ENCODE measurements at places on chromosomes 16 and 17.
A peak's percentile ranks its signal among the peaks of the same experiment; 100 is the strongest.

GRCh38 chr17:1605681-1606351 lies 22.8 kb downstream of the SLC43A2 start:
- no peak for DNase-seq

DNA sequence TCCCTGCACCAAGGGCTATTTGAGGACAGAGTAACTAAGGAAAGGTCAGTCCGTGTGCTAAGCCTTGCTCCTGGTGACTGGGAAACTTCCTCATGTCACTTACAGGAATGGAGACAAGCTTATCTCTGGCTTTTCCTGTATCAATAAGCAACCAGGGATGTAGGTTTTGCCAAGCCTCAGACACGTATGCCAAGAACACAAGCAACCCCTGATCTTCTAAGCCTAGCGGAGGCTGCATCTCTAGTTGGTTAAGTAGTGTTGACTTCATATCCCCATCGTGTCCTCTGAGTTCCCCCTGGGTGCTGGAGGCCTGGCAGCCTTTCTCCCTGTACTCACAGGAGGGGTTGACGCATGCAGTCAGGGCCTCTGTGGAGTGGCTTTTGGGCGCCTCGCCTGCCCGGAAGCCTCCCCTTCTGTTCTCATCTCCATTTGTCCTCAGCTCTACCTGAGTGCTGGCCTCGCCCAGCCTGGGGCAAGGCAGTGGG lies 1.4 kb upstream of the C1QTNF1 start:
- DNase-seq, result no peak

DNA sequence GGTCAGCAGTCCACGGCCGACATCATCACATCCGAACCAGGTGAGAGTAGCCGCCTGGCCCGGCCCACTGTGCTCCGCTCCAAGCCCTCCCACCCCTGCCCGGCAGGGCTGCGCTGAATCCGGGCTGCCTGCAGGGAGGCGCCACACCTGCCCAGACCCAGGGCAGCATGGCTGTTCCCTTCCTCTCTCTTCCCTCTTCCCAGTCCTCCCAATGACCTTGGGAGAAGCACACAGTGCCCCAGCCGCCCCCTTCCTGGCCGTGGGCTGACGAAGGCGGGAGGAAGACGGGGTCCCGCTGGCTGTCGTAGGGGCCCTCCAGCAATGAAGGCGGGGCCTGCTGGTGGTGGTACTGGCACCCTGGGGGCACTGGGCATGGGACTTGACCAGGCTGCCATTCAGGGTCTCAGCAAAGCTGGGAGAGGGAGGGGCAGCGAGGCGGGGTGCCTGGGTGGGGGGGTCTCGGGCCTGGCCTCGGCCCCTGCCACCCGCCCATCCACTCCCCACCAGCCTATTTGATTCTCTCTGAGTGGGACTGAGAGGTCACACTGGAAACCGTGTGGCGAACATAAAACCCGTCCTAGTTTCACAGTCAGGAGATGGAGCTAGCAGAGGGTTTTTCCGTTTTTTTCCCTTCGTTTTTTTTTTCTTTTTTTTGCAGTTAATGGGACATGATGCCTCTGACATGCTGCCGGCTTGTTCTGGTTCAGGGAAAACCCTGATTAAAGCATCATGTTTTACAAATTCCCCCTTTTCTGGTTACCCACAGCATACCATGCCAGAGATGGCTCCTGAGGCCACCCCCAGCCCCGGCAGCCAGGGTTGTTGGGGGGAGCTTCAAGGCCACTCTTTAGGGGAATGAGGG lies 50.6 kb downstream of the BAHCC1 start:
- DNase-seq, result no peak

DNA sequence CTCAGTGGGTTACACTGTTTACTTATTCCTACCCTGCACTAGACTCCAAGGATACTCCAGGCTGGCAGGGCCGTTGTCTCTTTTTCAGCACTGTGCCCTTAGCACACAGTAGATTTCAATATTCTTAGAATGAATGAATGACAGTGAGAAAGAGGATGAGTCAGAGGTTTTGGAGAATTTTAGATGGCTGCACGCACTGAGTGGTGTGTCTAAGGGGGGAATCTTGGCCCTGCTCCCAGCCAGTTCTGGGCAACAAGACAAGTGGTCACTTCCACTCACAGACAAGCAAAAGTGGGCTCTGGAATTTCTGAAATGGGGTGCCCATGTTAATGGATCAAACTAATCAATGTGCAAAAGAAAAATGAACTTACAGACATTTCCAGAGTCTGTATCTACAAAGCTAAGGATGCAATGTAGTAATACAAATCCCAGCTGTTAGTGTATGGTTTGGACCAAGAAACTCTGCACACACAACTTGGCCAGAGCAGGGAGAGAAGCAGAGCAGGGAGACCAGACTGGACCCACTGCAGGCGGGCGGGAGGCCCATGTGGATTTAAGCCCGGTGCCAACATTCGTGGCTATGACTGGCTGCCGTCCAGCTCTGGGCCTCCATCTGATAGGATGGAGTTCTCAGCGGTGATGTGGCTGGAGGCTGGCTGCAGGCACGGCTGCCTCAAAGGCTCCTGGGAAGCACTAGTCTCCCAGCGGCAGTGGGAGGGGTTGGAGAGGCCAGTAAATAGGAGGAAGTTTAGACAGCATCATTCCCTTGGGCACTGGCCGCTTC lies 95.6 kb upstream of the CDYL2 start:
- DNase-seq, result no peak

GRCh38 chr16:31213877-31214707 lies at the start of gene TRIM72:
Gene TRIM72 (plus strand): TSS chr16:31214119. CDS start chr16:31214739, 620 bp downstream.
- DNase-seq, result no peak

GRCh38 chr17:36055921-36056520 lies 8.1 kb upstream of the CCL18 start:
- no peak for DNase-seq

DNA sequence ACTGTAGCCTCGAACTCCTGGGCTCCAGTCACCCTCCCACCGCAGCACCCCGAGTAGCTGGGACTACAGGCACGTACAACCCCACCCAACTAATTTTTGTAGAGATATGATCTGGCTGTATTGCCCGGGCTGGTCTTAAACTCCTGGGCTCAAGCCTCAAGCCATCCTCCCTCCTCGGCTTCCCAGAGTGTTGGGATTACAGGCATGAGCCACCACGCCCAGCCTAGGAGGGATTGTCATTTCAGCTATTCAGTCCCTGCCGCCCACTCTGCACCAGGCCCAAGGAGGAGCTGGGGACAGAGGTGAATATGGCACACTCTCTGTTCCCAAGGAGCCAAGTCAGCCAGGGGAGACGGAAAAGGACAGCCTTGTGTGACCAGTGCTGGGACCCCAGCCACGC lies 256.2 kb downstream of the PARN start:
- DNase-seq, result no peak

- no peak for DNase-seq
Observed at GRCh38 chr16:85667261-85667660, 21.5 kb downstream of the GINS2 start.

- DNase-seq, result no peak
Observed at GRCh38 chr17:36657763-36658490, 56.5 kb downstream of the MRM1 start.

DNA sequence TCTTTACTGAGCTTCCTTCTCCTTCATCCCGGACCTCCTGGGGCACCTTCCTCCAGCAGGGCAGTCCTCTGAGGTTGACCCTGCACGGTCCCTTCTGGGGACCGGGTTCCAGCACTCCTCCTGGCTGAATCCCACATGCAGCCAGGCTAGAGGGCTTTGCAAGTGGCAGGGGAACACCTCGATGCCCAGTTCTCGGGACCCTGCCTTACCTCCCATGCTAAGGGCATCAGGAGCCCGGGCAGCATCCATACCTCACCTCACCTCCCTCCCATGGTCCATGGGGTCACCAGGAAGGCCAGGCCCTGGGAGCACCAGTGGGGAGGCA lies 81.1 kb downstream of the NT5M start:
- no peak for DNase-seq

- DNase-seq, result no peak
Observed at GRCh38 chr17:862582-862981, 80.4 kb downstream of the MRM3 start.

GRCh38 chr17:70049801-70050591 lies 25.0 kb upstream of the KCNJ16 start:
- no peak for DNase-seq

- DNase-seq, result no peak
Observed at GRCh38 chr16:28569021-28569420, 15.3 kb downstream of the SGF29 start.

GRCh38 chr17:19309701-19310100 lies 52.8 kb downstream of the B9D1 start:
- DNase-seq, result no peak

GRCh38 chr17:21210411-21211076 lies 3.4 kb downstream of the TMEM11 start:
- DNase-seq, result no peak

GRCh38 chr16:68338326-68339119 lies 27.7 kb downstream of the PRMT7 start:
- DNase-seq, result no peak

DNA sequence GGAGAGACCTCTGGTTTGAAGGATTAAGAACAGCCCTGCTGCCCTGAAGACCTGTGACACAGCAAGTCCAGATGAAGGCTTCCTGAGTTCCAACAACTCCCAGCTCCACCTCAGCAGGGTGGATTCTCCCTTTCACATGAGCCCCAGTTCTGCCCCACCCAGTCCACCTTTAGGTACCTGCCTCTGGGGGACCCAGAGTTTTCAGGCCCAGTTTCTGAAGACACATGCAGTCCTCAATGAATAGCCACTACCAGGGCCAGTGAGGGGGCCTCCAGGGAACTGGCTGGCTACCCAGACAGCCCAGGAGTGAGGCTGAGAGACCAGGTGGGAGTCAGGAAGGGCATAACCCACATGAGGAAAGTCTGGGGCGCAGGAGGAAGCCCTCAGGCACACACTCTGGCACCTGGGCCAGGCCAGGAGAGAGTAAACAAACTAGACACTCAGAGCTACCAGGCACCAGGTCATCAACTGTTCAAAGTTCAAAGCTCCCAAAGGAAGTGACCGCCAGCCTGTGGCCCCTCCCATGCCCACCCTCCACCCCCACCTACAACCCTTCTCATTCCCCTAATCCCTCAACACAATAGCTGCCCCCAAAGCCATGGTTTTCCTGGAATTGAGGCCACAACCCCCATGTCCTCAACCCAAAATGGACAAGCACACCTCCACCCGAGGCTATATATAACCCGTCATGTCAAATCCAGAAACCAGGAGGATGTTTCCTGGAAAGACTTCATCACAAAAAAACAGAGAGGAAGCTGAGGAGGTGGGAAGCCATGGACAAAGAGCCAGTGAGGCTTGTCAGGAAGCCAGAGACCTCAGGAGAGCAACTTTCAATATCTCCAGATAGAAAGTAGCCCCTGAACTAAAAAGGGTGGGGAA lies 2.1 kb downstream of the MYO18A start:
- no peak for DNase-seq

GRCh38 chr17:73211745-73212144 lies 18.9 kb downstream of the COG1 start:
- no peak for DNase-seq

- DNase-seq, result no peak
Observed at GRCh38 chr17:64345689-64346376, 44.8 kb downstream of the PECAM1 start.

GRCh38 chr17:73586921-73587602 lies 57.2 kb downstream of the SDK2 start:
- DNase-seq, result no peak

DNA sequence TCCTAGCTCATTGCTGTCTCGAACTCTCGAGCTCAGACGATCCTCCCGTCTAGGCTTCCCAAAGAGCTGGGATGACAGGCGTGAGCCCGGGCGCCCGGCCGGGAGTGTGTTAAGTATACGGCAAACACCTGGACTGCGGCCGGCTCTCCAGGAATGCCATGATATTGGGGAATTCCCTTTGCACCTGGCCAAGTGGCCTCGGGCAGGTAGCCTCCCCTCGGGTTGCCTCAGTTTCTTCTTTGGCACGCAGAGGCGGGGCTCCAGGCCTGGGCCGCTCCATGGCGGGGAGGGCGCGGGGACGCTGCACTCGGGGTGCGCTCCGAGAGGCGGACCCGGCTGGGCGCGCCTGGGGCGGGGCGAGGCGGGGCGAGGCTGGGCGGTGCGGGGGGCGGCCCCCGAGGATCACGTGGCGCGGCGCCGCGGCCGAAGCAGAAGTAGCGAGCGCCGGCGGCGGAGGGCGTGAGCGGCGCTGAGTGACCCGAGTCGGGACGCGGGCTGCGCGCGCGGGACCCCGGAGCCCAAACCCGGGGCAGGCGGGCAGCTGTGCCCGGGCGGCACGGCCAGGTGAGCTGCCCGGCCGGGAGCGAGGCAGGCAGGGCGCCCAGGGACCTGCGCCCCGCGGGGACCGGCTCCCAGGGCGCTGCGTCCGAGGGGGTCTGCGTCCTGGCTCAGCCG lies at the start of gene PLCG2:
Gene PLCG2 (plus strand): TSS at position 431 of the 675 bp plus-strand sequence. CDS start 6,699 bp downstream, outside the sequence.
- peak; percentile 30 for DNase-seq

DNA sequence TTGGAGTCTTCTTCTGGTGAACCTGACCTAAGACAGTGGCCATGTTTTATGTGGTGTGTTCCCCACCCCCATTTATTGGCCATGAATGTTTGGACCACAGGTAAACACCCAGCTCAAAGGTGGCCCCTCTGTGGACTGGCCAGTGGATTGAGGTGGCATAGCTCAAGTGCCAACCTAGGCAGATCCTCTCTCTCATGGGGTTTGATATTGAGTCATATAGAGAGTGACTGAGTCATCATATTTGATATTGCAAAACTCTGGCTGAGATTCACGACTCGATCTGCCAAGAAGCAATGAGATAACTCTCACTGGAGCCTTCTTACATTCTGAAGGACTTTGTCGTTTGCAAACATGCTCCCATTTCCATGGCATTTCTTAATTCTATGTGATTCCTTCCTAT lies 10.5 kb upstream of the TEKT3 start:
- DNase-seq, result no peak

- no peak for DNase-seq
Observed at GRCh38 chr16:24349320-24349719, 93.2 kb downstream of the CACNG3 start.

- no peak for DNase-seq
Observed at GRCh38 chr16:23865853-23866252, 30.1 kb downstream of the PRKCB start.

- DNase-seq, result no peak
Observed at GRCh38 chr16:4303973-4304372, 11.9 kb upstream of the GLIS2 start.

DNA sequence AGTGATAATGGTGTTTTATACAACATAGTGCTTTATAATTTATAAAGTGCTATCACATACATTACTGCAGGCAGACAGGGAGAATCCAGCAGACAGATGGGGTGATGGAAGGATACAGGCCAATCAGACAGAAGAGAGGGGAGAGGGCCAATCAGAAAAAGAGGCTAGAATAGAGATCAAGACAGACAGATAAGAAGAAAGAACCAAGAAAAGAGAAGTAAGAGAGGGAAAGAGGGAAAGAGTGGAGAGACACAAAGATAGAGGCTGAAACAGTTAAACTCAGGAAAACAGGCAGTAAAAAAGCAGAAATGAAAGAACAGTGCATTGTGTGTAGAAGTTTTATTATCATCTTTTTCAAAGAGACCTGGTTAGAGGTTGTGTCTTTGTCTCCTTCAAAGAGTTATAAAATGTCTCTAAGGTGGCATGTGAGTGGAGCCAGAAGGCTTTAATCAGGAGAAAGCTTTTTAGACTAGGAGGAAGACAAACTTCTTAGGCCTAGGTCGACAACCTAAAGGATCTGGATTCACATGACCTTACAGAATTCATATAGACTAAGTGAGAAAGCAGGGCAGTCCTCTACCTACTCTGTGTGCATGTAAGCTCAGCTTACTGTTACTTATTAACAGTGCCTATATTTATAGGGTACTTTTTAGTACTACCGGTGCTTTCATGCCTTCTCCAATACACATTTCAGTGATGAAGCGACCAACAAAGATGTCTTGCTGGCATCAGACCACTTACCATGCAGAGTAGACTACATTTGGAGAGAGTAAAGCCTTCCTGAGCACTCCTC lies 8.3 kb upstream of the CHD3 start:
- DNase-seq, result no peak

- DNase-seq, result no peak
Observed at GRCh38 chr16:65365732-65366715, 244.2 kb upstream of the CDH11 start.

- DNase-seq, result no peak
Observed at GRCh38 chr16:89017543-89018281, 40.7 kb upstream of the CBFA2T3 start.

All from cortex of kidney (tissue), 1 donor.